ENCODE measurements at places on chromosomes 1 and 21.
A peak's percentile ranks its signal among the peaks of the same experiment; 100 is the strongest.

DNA sequence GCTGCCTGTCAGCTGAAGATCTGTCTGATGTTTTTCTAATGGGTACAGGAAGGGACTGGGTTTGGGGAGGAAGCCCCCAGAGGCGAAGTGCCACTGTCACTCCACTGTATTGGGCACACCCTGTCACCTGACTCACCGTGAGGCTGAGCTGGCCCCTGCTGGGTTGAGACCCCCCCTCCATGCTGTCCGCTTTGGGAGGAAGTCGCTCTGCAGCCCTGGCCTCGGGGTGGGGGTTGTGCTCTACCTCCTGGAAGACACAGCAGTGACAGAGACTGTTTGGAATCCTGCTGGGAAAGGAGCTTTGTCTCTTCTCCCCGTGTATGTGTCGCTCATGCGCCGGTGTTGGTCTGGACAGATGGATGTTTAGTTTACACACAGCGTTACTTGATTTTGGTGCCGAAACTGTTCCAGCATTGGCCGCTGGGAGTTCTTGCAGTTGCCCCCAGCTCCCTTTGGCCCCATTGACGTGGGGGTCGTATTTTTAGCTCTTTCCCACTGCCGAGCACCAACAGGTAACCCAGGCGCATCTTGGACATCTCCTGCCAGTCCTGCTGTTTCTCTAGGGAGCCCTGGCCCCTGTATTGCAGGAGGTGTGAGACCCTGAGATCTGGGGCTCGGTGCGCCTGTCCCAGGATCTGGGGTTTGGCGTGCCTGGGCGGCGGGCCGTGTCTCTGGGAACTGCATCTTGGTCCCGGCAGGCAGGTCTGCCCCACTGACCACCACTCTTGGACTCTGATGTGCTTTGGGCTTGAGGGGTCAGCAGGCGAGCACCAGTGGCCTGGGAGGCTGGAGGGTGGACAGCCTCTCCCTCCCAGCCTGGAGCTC lies 30.3 kb downstream of the SLX9 start:
- DNase-seq, result no peak

GRCh38 chr1:93635614-93636543 lies 45.8 kb downstream of the BCAR3 start:
- no peak for DNase-seq

DNA sequence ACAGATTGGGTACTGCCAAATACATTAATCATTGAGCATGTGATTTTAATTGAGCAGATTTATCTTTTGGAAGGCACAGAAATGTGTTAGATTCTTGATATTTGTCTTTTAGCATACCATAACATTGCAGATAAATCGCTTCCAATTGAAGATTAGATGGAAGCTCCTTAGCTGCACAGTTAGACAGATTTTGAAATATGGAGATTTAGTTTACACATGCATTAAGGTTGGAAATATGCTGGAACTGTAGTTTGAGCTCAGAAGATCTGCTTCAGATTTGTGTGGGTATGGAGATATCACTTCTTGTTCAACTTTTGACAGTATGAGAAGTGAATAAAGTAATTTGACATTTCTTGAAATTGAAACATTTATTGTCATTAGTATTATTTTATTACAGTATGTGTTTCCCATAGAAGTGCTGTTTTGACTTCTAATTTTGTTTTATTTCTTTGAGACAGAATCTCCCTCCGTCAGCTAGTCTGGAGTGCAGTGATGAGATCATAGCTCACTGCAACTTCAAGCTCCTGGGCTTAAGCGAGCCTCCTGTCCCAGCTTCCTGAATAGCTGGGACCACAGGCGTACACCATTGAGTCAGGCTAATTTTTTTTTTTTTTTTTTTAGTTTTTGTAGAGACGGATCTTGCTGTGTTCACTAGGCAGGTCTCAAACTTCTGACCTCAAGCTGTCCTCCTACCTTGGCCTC lies 29.1 kb downstream of the THRAP3 start:
- no peak for DNase-seq

DNA sequence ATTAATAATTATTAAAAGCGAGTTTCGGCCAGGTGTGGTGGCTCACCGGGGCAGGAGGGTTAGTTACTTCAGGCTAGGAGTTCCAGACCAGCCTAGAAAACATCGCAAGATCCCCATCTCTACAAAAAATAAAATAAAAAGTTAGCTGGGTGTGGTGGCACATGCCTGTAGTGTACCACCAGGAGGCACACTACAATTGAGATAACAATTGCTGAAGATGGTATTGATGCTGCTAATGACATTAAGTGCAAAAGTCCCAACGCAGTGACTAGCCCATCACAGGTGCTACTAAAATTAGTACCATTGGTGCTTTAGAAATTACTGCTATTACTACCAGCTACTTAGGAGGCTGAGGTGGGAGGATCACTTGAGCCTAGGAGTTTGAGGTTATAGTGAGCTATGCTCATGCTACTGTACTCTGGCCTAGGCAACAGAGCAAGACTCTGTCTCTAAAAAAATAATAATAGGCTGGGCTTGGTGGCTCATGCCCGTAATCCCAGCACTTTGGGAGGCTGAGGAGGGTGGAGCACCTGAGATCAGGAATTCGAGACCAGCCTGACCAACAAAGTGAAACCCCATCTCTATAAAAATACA lies 156.6 kb downstream of the GREM2 start:
- DNase-seq, result peak; percentile 39

- DNase-seq, result peak; percentile 92
These were observed 28.2 kb downstream of the ATP8B2 start for GRCh38 chr1:154353460-154353904.

- peak; percentile 59 for DNase-seq
These were observed 9.4 kb downstream of the IVL start for GRCh38 chr1:152917794-152918193.

DNA sequence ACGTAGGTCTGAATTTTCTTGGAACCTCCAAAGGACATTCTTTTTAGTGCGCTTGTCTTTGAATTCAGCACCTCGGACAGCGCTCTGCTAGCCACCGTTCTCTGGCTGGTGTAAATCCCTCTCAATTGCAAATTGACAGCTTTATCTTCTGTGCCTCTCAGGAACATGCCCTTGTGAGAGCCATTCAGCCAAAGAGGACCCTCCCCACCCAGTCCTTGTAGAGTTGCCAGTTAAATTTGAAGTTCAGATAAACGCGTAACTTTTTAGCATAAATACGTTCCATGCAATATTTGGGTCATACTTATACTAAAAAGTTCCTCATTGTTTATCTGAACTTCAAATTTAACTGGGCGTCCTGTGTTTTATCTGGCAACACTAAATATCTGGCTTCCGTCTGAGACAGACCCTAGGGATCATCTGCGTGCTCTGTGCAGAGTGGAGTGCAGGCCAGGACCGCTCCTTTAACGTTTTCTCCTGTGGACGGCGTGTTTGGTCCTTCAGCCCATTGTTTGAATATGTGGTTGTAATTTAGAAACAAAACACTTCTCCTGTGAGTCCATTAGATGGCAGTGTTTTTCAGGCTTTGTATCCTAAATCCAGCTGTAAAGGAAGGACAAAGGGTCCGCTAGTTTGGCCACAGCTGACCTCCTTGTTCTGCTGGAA lies 7.0 kb downstream of the KCNAB2 start:
- DNase-seq, result peak; percentile 76

All from OCI-M1 (cell line).